ENCODE measurements at places on chromosomes 12 and 14.

- no peak for DNase-seq
Observed at GRCh38 chr12:86234316-86234855, 21.8 kb downstream of the MGAT4C start.

DNA sequence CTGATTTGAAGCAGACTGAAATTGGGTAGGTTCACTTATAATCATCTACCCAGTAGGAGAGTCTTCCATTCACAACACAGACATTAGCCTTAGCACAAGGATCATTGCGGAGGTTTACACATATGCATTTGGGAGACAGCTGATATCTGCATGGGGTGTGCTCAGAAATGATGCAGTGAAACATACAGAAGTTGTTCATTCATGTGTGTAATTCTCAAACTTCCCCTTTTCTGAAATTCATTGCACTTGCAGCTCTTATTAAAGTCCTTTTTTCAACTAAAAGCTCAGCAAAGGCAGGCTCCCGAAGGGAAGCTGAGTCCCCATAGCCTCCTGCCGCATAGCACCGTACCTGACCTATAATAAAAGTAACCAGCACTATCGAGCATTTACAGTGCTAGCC, 218.3 kb upstream of the CRY1 start:
- no peak for DNase-seq

DNA sequence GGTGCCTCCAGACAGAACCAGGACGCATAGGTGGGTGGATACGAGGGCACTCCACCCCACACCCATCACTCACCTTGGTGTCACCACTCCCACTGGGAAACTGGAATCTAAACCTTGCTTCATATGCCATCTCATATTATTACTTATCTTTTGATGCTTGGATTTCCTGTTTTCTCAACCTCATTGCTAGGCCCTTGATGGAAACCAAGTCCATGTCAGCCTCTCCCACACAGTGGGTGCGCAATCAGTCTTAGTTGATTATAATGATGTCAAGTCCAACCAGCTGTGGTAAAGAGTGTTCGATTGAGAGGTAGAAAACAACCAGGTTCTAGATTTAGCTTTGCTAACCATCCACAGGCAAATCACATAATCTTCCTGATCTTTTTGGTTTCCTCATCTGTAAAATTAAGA, 584 bp upstream of the DDHD1 start:
- no peak for DNase-seq

GRCh38 chr12:22459838-22460490, 84.4 kb downstream of the C2CD5 start:
- DNase-seq = no peak

- no peak for DNase-seq
Observed at GRCh38 chr14:23202001-23202400, 18.5 kb upstream of the SLC7A8 start.

DNA sequence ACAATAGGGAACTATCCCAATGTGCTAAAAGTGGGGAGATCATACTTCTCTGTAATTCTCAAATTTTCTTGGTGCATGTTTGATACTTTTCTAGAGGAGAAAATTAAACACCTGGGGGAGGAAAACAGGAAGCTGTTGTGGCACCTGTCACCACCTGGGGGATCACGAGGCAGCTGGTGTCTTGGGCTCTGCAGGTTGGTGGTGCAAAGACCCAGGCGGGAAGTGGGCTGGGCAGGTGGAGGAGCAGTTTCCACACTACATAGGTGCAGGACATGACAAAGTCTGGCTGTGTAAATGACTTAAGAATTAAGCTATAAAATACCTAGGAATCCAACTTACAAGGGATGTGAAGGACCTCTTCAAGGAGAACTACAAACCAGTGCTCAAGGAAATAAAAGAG, 23.2 kb downstream of the PEX5 start:
- no peak for DNase-seq

GRCh38 chr12:108850854-108851573, 6.4 kb downstream of the SSH1 start:
- DNase-seq = no peak

- DNase-seq = peak; percentile 21
Observed at GRCh38 chr12:65741656-65742017, 82.6 kb upstream of the HMGA2 start.
